AG08395 (cell line): ENCODE measurements at places on chromosomes 11 and 22.

- DNase-seq: no peak
These were observed 911.9 kb downstream of the OPCML start for GRCh38 chr11:132620423-132620822.

- no peak for DNase-seq
These were observed 491.1 kb downstream of the OPCML start for GRCh38 chr11:133041181-133041580.

DNA sequence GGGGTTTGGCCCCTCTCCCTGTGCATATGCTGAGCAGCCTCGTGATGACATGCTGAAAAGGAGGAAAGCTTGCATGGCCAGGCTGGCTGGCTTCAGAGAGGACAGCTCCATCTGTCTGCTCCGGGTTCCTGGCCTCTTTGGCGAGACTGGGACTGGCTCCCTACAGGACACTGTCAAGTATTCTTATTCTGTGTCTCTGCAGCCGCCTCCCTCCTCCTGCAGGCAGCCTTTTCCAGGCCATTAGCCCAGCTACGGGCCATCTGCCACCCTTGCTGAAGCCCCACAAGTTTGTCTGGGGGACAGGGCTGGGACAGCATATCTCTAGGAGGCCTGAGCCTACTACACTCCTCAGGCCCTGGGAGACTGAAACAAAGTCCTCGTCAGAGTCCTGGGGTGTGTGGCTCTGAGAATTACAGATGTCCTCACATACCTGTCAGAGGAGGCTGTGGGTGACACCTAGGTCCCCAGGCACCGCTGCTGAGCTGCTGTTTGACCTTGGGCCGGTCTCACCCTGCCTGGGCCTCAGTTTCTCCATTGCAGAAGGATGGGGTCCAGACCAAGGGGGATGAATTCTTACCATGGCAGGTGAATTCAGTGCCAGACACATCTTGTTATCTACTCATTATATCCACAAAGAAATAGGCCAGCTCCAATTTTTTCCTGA is 11.0 kb downstream of the MRGPRG start:
- DNase-seq: no peak

DNA sequence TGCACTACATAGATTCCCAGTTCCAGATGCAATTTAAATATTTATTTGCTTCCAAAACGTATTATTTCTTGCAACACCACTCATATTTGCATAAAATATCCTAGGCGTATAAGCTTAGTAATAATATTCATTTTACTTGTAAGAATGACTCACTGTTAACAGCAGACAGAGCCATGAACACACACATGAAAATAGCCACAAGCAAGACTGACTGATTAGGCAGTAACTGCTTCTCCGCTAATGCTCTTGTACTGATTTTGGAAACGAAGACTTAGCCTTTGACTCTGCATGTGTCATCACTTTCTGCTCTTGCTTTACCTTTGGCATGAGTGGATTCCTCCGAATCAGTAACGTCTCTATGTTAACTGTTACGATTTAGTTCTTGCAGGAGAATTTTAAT is 6.0 kb downstream of the OR10Q1 start:
- no peak for DNase-seq

GRCh38 chr22:22789922-22790845 is 97.4 kb upstream of the IGLL5 start:
- no peak for DNase-seq

DNA sequence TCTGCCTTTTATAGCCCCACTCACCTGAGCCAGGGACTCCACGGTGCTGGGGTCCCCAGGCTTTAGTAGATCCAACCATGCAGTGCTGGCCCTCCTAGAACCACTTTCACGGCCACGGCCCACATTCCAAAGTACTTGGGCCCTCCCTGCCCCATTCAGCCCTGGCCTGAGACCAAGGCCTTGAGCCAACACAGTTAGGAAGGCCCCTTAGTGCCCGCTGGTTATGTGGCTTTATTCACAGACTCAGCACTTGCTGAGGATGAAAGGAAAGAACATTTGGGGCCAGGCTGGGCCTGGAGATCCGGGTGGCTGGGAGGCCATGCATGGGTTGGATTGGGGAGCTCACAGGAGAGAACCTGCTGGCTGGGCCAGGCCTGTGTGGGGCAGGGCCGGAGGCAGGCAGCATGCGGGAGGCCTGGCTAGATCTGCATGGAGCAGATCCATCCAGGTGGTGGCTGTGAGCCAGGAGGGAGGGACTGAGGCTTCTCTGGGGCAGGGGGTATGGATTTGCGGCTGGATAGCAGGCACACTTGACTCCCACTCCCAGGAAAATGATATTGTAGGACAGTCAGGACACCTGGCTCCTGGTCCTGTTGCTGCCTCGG is 12.6 kb downstream of the CHRM1 start:
- DNase-seq: no peak

- no peak for DNase-seq
These were observed at the start of gene ANO9 for GRCh38 chr11:441418-442274. Gene ANO9 (minus strand): TSS chr11:442011. CDS start chr11:441926, 85 bp downstream.

DNA sequence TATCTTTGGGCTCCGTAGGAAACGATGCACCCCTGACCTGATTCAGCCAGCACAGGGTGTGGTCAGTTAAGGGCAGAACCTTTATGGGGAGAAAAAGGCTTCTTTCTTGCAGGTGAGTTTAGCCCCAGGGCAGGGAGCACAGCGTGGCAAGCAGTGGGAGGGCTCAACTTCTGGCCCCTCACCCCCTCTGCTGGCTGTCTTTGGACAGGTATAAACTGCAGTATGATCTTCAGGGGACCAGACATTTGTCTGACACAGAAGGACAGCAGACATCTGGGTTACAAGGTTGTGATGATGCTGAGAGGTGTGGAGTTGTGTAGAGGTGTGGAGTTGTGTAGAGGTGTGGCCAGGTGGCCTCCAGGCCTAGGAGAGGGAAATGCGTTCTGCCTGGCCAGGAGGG is 324.0 kb upstream of the PLET1 start:
- DNase-seq: no peak
